ENCODE measurements at places on chromosomes 13 and 19.

GRCh38 chr13:29483211-29483610, 112.3 kb downstream of the SLC7A1 start:
- no peak for DNase-seq

DNA sequence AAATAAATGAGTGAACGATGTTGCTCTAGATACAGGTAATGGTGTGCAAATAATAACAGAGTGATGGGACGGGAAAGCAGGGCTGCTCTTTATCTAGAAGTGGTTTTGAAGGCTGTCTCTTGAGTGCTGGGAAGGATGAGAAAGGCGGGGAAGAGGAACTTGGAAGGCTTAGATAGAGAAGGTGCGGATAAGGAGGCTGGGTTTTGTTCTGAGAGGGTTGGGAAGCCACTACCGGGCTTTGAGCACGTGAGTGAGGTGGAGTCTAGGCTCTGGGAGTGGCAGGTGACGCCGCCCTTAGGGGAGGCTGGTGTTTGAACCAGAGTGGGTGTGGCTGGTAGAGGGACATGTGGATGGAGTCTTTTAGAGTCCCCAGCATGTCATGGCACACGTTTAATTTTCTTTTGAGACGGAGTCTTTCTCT, 811 bp downstream of the ARMC6 start:
- DNase-seq: peak; percentile 26

- no peak for DNase-seq
Observed at GRCh38 chr13:39410096-39410901, 192.7 kb downstream of the LHFPL6 start.

DNA sequence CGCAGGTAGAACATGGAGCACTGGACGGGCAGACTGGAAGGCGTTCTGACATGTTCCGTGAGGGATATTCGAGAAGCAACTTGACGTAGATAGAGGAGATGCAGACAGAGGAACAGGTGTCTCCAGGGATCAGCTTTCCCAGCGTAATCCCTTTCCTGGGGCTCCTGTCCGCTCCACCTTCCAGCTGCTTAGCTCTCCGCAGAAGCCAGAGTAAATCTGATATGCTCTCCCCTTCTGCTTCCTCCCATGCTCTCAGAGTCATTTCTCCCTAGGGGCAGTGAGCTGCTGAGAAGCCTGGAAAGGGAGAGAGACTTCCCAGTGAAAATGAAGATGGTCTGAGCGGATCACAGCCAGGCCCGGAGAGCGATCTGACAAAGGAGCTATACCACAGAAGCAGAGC, 23.0 kb upstream of the OLFM4 start:
- no peak for DNase-seq

- no peak for DNase-seq
Observed at GRCh38 chr19:57434386-57435061, 601 bp upstream of the ZNF749 start.

DNA sequence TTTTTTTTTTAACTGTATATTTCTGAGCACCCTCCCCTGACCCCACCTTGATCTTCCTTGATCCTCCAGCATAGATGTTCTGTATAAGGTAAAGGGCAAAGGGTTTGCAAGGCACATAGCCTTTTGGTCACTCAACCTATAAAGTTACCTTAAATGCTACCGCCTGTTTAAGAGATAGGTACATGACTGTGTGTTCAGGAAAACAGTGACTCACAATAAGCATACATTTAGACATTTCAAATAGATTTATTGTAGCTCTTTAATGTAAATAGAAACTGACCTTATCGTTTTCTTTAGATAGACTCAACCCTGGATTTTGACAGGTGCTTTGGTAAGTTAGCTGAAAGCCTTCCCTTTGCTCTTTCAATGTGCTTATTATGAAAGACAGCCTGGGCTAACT, 15.2 kb upstream of the SLC10A2 start:
- DNase-seq: no peak

GRCh38 chr13:32330441-32330840, 15.1 kb downstream of the BRCA2 start:
- no peak for DNase-seq

DNA sequence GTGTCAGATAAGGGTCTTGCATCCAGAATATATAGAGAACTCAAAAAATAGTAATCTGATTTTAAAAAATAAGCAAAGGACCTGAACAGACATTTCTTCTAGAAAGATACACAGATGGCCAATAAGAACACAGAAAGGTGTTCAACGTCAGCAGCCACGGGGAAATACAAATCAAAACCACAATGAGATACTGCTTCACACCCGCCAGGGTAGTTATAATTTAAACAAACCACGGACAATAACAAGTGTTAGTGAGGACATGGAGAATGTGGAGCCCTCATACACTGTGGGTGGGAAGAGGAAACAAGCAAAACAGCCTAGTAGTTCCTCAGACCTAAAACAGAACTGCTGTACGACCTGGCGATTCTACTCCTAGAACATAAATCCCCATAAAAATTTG, 26.7 kb upstream of the NAPA start:
- no peak for DNase-seq

DNA sequence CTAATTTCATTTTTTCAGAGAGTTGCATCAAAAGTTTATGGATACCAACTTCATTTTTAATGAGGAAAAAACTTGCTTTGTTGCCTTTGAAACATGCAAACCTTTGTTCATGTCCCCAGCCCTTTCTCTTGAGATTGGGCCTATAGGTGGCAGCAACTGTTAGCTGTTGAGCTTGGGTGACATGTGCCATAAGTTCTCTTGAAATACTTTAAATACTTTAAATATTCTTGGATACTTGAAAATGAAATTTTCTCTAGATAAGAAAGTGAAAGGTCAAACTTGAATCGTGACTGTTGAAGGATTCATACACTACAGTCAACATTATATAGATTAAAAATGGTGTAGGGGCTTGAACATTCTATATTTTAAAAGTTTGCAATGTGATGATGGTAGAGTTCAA, 294.9 kb downstream of the NDFIP2 start:
- DNase-seq: no peak

DNA sequence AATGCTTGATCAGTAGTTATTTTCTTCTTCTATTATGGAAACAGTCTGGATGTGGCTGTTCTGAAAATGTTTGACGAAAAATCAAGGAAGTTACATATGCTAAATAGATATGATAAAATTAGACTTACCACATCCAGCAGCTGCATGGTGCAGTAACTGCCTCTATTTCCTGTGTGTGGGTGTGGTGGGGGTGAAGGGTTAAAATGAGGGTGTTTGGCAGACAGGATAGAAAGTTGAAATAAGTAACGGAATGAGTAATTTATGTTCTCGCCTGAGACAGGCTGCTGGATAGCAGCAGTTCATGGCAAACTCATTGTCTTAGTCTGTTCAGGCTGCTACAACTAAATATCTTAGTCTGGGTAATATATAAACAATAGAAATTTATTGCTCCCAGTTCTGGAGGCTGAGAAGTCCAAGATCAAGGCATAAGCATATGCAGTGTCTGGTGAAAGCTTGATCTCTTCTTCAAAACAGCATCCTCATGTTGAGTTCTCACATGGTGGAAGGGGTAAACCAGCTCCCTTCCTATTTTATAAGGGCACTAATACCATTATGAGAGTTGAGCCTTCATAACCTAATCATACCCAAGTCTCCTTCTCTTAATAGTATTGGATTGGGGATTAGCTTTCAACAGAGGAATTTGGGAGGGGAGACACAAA, 1248.9 kb downstream of the SLITRK5 start:
- DNase-seq: no peak

- DNase-seq: no peak
Observed at GRCh38 chr13:113845055-113845454, 18.8 kb downstream of the GAS6 start.

GRCh38 chr13:48000559-48001113, 437 bp downstream of the SUCLA2 start:
- DNase-seq: no peak

DNA sequence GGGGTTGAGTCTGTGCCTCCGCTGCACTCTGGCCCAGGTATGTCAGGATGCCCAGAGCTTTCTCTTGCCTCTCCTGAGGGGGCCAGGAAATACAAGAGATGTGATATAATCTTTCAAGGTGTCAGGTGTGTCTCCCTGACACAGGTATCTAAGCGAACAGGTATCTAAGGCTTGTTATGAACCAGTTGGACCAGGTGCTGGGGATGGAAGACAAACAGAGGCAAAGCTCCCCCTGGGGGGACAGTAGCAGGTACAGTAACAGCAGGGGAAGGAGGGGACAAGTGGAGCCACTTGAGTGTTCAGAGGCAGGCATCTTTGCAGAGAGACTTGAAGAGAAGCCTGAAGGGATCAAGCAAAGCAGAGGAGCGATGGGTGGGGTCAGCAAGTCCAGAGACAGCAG, 2.6 kb downstream of the LENG1 start:
- no peak for DNase-seq

DNA sequence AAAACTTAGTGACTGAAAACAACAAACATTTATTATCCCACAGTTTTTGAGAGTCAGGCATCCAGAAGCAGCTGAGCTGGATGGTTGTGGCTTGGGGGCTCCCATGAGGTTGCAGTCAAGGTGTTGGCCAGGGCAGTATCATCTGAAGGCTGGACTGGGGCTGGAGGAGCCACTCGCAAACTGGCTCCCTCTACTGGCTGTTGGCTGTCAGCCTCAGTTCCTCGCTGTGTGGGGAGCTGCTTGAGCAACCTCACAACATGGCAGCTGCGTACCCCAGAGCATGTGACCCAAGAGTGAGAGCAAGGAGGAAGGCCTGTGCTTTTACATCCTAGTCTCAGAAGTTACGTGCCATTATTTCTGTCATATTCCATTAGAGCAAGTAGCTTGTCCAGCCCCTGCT, 9.7 kb downstream of the YJU2 start:
- no peak for DNase-seq

DNA sequence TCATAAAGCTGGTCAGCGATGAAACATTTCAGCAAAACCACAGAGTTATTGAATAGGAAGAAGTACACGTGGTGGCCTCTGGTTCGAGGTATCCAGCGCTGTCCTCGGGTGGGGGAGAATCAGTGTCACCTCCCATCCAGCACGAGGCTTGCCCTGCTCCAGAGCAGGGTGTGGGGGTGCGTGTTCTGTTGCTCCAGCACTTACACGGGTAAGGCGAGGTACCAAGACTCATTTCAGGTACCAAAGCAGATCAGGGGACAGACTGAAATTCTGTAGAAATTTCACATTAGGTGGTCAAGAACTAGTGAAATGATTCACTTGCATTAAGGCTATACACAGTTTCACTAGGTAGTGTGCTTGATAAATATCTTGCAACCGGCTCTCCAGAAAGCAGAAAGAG, 164.2 kb upstream of the SOX1 start:
- DNase-seq: no peak

DNA sequence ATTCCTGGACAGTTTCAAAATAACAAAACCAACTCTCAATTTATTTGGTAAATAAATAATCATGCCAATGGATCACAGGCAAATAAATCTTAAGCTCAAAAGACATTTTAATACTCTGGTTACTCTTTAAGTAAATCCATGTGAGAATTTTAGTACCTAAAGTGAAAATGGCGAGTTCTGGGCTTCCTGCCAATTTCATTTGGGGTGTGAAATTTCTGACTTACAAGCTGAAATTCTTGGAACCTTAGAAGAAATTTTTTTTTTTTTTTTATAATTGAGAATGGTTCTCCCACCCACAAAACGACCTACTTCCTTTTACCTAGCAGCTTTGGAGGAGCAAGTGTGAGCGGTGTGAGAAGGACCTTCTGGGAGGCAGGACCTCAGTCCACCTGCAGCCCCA, 354.5 kb upstream of the NBEA start:
- no peak for DNase-seq

DNA sequence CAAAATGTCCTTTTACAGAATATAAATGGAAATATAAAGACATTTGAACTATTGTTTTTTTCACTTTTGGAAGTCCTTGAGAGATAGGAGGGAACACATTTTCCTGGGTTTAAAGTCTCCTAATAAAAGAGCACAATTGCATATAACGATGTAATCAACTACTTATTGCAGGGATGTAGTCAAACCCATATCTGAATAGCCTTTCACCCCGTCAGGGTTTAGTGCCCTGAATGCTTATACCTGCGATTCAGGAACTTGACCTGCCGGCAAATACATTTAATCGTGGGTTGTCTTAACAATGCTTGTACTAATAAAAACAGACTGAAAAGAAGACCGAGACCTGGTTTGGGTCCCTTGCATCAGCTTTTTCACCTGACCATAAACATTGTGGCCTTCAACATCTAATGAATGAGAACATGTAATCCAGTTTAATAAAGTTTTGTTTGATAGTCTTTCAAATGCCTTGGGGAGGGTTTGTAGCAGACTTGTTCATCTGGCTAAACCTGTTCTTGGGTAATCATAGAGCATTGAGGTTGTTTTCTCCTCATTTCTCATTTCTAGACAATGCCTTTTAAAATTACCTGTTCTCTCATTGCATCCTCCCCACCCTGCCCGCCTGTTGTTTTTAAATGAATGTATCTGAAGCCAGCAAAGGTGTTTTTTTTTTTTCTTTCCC, 7.0 kb downstream of the KLF5 start:
- no peak for DNase-seq

DNA sequence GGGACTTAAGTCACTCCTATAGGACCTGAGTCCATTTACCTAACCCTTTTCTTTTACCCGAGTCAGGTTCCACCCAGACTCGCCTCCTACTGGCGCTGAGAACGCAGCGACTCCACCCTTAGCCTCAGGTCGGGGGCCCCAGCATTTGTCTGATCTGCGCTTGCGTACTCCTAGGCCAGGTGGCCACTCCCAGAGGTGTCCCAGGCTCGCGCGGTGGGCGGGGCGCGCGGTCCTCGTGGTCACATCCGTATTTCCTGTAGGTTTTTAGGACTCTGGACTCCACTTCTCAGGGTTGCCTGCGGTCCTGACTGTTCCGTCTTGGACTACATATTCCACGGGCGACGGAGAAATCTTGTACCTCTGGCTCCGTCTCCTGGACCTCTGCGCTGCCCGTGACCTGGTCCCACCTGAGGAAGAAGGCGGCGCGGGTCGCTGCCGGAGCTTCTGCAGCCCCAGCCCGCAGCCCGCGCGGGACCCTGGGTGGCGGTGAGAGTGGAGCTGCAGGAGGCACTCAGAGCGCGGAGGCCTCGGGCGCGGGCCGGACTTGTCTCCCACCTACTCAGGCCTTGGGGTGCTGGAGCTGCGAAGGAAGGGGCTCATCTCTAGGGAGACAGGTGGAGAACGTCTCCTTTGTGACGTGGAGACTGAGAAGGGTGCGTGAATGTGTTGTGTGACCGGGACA, 11.0 kb upstream of the ZNF573 start:
- no peak for DNase-seq

DNA sequence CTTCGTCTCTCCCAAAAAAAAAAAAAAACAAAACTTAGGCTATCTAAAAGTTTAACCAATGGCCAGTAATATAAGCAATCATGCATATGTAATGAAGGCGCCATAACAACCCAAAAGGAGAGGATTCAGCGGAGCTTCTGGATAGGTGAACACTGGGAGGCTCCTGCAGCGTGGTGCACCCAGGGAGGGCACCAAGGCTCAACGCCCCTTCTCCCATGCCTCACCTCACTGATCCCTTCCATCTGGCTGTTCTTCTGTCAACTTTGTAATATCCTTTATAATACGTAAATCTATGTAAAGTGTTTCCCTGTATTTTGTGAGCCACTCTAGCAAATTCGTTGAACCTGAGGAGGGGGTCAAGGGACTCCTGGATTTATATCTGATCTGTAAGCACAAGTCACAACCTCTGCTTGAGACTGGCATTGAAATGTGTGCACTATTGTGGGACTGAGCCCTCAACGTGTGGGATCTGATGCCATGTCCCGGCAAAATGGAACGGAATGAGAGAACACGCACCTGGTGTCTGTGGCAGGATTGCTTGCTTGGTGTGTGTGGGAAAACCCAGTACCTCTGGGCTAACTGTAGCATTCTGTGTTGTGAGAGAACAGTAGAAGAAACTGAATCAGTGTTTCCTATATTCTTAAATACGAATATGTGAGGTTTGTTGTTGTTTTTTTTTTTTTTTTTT, 521 bp upstream of the ZNF665 start:
- no peak for DNase-seq

All from bone marrow (tissue), 2 donors.